A172 (cell line): ENCODE measurements at places on chromosomes 6 and 20. TPM values are rescaled to one million over a fixed set of nuclear protein-coding genes. Genes with fewer than 3 reads are reported as not detected.

Gene DZANK1
- total RNA-seq, result 1.7 and 2.9 TPM in 2 replicates

- no peak for DNase-seq
These were observed 211.1 kb upstream of the FOXA2 start for GRCh38 chr20:22795433-22795832.

- DNase-seq, result no peak
These were observed 126.7 kb downstream of the IRF4 start for GRCh38 chr6:518218-518617.

GRCh38 chr6:54910921-54911320 is 64.3 kb downstream of the FAM83B start:
- DNase-seq, result no peak

DNA sequence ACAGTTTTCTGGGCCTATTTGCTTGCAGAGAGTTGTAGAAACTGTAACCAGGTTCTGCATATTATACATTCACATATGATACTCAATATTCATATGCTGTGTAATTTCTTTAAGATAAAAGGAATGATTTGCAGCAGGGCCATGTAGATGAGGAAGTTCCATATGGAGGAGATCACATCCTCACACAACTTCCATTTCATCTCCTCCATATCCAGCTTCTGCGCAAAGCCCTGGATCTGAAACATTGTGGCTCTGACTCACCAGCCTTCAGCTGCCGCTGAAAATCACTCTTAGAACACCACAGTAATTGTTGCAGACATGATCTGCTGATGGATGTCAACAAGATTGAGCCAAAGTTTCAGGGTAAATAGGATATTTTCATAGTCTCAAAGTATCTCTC is 57.7 kb downstream of the PXDC1 start:
- no peak for DNase-seq

DNA sequence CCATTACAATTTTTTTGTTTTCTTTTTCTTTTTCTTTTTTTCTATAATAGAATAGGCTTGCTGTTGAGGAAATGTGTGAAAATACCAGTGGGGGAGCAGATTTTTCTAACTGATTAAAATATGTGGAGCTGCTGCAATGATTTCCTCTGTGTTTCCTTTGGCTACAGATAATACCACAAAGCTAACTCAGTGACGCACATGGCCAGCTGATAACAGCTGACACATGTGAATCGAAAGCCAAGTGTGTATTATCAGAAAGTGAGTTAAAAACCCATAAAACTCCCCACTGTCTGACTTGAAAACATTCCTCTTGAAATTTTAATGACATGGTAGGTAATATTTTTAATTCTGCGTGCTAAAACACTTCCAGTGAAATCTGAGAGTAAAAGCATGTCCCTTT is 70.8 kb upstream of the AHI1 start:
- DNase-seq, result peak; percentile 52

GRCh38 chr20:17314264-17314663 is 87.4 kb downstream of the PCSK2 start:
- DNase-seq, result no peak

- DNase-seq, result no peak
These were observed 124.8 kb upstream of the RIPOR2 start for GRCh38 chr6:25060522-25060921.

- DNase-seq, result peak; percentile 21
These were observed 625 bp upstream of the ECHDC1 start for GRCh38 chr6:127343809-127344659.

DNA sequence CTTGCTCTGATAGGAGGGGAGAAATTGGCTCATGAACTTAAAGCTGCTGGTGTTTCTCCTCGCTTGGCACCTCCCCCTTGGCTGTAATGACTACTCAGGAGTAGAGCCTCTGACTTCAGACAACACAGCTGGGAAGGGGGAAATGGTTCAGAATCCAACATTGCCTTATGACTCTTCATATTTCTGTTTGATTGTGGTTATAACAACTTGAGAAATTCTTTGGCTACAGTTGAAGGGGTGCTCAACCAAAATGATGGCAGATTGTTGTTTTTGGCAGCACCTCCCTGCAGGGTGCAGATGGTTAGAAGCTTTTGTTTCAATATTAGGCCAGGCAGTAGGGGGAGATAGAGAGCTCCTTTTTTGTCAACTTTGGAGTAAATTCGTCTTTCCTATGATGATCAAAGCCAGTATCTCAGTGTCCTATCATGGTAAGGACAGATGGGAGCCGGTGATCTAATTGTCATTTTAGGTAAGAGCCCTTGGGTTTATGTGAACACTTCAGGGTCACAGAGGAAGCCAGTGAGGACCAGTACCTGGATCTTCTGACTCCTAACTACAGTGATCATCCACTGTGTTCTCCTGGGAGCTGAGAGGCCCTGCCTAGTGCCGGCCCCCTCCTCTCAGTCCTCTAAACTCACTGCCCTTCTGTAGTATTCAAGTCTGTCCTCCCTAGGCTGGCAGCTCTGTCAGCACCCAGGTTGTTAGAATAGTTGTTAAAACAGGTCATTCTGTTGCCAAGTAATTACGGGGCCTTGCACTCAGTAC is 39.9 kb downstream of the RPRD1B start:
- DNase-seq, result peak; percentile 94

DNA sequence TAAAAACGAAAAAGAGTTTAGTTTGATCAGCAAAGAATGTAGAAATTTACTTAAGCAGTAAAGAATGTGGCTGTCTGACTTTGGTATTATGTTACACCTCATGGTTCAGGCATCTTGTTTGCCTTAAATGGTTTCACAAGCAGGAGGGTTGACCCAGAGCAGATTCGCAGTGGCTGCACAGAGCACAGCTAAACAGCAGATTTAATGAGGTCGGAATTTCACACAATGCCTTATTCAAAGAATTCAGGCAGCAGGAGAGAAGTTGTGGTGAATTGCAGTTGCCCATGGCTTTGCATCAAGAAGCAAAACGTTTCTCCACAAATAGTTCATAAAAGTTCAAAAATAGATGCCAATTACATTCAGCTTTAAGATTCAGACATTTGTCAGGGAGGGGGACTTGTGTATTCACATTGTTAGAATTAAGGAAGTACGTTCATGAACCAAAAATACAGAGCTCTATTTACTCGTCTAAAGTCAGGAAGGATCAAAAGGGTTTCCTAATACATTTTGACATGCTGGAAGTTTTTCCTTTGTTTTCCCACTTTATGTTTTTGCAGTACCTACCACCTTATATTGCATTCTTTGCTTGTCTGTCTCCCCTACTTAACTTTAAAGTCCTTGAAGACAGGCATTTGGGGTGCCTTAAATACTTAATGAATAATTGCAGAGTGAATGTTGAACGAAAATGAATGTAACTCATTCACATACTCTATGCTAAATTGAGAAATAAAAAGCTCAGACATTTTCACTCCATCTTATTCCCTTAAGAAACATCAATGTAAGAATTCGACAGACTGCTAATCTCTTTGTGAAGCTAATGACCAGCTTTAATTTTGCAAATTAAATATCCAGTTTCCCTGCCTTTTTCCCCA is 1163.6 kb upstream of the CITED2 start:
- peak; percentile 91 for DNase-seq
